ENCODE measurements at places on chromosomes 1 and 21.
A peak's percentile ranks its signal among the peaks of the same experiment; 100 is the strongest.

DNA sequence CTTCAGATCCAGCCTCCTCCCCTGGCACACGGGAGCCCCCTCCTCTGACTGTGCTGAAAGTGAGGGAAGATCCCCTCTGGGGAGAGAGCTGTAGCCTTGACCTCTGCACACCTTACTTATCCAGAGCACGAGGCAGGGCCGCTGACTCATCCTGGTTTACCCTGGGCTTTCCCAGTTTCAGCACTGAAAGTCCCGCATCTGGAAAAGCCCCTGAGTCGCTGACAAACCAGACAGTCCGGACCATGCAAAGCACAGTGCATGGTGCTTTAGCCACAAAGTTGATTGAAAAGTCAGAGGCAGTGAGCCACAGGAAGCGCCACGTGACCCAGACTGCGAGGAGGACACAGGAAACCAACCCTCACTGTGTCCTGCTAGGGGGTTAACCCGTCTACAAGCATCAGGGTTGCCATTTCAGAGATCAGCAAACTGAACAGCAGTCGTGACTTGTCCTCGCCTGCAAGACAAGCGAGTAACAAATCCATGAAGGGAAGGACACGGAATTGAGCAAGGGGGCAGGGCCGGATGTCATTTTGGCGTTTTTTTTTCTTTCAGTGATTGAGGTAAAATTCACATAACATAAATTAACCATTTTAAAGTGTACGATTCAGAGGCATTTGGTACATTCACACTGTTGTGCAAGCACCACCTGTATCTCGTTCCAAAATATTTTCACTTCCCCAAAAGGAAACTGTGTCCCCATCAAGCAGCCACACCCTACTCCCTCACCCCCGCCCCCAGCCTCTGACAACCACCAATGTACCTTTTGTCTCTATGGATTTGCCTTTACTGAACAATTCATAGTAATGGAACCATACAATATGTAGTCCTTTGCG is 19.9 kb upstream of the IFNGR2 start:
- DNase-seq, result peak; percentile 80

GRCh38 chr1:204072931-204073836 is at the start of gene SOX13:
TSS of gene SOX13 (plus strand) at chr1:204073115. CDS start at chr1:204112916, 39,801 bp downstream.
- DNase-seq, result peak; percentile 61

- no peak for DNase-seq
Measured at GRCh38 chr1:229114850-229115365, 156.0 kb upstream of the RAB4A start.

DNA sequence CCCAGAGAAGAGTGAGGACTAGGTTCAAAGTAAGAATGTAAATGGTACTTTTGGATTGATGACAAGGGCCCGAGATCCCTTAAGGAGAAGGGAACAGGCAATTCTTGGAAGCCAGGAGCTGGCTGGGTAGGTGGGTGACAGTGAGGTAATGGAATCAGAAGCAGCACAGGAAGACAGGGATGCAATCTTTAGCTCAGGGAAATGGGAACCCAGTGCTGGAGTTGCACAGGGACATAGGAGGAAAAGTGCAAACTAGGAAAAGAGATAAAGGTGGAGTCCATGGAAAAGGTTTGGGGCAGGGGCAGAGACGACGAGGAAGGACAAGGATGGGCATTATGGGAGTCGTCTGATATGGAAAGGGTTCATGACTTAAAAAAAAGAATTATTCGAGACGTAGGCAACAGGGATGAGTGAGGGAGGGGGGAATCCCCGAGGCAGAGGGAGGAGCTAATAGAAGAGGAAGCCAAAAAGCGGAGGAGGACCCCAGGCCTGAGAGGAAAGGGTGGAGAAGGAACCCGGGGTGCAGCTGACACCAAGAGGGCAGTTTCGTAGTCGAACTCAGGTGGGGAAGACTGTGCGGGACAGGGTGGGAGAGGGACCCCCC is 495 bp downstream of the PI4KB start:
- no peak for DNase-seq

GRCh38 chr1:53891678-53892077 is 2.1 kb upstream of the YIPF1 start:
- DNase-seq, result no peak

DNA sequence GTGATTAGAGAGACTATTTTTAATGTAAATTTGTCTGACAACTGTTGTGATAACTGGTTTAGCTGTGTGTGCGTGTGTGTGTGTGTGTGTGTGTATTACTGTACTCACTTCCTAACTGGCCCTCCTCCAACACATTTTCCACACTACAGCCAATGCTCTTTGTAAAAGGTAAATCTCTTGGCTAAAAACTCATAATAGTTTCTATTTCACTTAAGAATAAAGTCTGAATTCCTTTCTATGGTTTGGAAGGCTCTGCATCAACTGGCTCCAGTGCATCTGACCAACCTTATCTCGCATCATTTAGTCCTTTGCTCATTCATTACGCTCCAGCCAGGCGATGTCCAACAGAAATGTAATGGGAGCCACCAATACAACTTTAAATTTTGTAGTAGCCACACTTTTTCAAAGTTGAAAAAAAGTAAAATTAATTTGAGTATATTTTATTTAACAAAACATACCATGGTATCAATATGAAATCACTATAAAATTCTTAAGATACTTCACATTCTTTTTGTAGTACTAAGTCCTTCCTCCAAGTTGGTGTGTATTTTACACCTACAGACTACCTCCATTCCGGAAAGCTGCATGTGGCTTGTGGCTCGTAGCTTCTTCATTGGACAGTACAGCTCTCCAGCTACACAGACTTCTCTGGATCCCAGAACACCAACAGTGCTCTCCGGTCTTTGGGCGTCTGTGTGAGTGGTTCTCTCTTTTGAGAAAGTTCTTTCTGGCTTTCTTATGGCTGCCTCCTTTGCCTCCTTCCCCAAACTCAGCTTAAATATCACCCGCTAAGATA is 68.9 kb downstream of the NRIP1 start:
- DNase-seq, result no peak

- no peak for DNase-seq
Measured at GRCh38 chr1:17002524-17002902, 9.2 kb downstream of the ATP13A2 start.

DNA sequence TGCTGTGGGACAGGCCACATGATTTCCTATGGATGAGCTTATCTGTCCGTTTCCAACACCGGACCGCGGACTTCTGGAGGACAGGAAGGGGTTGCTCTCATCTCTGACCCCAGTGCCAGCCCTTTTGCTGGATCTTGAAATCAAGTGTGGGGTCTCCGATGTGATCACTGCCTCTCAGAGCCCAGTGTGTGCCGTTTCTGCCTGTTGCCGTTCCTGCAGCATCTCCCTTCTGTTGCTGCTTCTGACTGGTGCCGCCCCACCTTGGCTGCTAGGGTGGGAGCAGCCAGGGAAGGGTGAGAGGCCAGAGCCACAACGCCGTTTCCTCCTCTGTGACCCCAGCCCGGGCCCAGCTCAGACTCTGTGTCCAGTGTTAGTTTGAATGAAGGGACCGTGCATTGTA is 67.3 kb upstream of the WNT4 start:
- no peak for DNase-seq

DNA sequence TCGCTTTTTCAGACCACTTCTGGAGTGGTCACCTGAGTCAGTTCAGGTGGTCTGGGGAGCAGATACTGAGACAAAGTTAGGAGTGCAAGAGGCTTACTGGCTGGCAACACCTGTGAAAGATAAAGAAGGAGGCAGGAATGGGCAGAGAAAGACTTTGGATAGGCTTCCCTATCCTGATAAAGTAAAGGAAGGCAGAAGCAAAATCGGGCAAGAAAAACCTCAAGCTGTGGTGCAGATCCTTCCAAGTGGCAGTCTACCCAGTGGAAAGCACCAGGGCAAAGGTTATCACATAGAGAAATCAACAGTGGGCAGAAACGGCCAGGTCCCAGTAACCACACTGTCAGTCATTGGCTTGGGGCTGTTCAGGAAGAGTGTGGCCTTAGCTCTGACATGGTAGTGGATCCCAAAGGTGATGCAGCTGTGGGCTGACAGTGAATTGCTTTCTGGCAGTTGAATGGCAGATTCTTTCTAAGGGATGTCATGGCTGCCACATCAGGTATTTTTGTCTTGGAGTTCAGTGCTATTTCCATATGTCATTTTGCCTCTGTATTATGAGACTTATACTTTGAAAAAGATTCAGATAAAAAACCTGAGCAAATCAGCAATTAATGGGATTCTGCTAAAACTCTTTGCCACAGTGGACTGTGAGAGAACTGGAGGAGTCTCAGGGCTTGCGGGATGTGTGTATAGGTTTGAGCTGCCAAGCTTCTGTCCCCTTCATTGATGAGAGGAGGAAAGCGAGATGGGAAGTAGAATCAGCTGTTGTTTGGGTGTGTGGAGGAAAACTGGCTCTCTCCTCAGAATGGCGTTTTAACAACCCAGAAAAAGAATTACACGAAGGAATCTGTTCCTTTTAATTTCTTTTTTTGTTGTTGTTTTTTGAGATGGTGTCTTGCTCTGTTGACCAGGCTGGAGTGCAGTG is 8.1 kb upstream of the CGN start:
- DNase-seq, result no peak

GRCh38 chr21:45006536-45007095 is 66.8 kb downstream of the SLX9 start:
- DNase-seq, result no peak

DNA sequence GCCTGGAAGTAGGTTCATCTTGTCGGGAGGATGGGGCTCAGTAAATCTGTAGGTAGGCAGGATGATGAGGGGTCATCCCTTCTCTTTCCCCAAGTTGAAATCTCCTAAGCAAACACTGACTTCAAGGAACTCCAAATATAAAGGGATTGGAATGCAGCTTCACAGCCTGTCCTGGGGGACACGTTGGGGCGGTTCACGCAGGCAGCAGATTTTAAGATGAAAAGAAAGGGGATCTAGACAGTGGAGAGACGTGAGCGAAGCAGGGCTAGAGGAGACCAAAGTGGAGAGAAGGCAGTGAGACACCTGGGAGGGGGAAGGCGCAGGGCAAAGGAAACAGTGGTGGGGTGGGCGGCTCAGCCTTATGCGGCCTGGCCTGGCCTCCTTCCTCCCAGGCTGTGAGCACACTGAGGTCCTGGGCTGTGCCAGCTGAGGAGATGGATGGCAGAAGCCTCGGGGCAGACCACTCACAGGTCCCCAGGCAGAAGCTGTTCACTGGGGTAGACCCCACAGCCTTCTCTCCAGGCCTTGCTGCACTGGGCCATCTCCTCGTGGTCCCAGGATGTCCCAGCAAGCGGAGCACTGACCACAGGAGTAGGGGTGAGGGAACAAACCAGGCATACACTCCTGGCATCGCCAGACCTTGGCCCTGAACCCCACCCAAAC is 51.7 kb downstream of the TOR1AIP2 start:
- peak; percentile 11 for DNase-seq

GRCh38 chr1:20900056-20900455 is 112.9 kb upstream of the HP1BP3 start:
- DNase-seq, result no peak

GRCh38 chr21:14762734-14763694 is 216.9 kb upstream of the SAMSN1 start:
- DNase-seq, result no peak

- no peak for DNase-seq
Measured at GRCh38 chr1:77652268-77652667, 30.2 kb downstream of the ZZZ3 start.

DNA sequence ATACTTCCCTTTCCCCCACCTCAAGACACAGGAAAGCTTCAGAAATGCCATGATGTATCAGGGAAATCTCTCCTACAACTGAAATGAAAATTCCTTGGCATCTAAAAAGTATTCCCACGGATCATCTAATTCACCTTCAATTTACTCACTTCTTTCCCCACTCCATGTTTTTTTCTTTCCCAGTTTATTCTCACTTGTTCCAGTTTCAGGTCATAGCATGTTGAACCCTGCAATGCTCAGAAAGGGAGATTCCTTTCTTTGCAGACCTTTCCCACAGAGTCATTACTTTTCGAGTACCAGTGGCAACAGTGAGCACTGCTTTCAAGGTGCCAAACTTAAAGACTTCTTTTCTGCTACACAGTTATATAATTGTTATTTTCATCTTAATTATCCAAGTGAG is 305.0 kb downstream of the VAV3 start:
- no peak for DNase-seq

DNA sequence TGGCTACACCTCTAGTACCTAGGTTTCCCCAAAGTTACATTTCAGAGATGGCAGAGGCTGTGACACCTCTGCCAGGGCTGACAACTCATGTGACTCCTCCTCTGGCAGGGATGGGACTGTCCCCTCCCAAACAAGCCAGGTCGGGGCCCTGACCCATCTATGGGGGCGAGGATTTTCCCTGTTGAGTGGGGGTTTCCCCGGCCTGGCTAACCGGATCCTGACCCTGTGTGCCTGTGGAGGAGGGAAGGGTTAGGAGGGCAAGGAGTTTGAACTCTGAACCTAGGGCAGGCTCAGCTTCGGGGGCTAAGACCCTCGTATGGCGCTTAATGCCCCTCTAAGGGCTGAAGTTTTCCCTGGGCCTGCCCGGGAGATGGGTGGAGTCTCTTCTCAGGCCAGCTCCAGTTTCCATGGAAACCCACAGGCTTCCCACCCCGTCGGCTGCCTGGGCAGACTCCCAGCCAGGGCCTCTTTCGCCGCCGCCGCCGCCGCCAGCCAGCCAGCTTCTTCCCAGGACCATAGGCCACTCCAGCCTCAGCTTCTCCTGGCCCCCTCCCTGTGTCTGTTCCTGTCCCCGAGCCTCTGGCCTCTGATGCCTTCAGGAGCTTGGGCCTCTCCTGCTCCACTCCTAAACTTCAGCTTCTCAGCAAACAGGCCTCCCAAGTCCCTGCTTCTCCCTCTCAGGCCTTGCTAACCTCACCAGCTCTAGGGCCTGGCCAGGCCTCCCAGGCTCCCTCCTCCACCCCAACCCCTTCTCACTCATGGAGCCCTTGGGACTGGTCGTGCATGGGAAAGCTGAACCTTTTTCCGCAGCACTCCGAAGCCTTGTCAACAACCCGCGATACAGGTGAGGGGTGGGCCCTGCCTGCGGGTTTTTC is at the start of gene BTBD19:
Gene BTBD19, plus strand, starts transcription at position 461 of the 875 bp plus-strand sequence. Its CDS starts 298 bp downstream, at position 759.
- peak; percentile 75 for DNase-seq

DNA sequence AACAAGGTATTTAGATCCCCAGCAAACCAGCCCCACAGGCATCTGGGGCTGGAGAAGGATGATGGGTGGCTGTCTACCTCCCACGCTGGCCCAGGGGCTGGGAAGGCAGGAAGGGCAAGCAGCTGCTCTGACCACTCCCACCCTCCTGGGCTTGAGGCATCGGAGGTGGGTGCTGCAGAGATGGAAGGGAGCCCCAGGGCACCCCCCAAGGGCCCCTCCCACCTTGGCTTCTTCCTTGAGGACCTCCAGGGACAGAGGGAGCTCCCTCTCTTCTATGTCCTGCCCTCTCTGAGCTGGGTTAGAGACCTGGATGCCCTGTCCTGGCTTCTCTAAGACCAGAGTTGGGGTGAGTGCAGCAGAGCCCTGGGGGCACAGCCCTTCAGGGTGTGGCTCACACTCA is 3.1 kb downstream of the CD52 start:
- peak; percentile 68 for DNase-seq

Measured in activated CD8-positive, alpha-beta memory T cell treated with anti-CD3 and anti-CD28 coated beads for 24 hours (primary cell).